Stimulated activated CD4-positive, alpha-beta T cell treated with anti-CD3 and anti-CD28 coated beads, Interleukin-12 subunit alpha, Interleukin-12 subunit beta, amount 100 ng/mL, for 24 hours (primary cell): ENCODE measurements at places on chromosomes 12 and 14.

- DNase-seq = no peak
Observed at GRCh38 chr12:108679106-108679681, 45.5 kb upstream of the SELPLG start.

DNA sequence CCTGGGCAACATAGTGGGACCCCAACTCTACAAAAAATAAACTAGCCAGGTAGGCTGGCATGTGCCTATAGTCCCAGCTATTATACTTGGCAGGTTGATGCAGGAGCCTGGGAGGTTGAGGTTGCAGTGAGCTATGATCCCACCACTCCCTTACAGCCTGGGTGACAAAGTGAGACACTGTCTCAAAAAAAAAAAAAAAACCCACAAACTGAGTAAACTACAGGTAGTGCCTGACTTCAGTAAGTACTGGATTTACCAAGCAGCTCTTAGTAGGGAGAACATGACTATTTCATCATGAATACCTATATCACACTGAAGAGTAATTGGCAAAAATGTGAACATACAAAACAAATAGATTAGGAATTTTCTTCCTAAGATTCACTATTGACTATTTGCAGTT is 32.4 kb upstream of the AP4S1 start:
- no peak for DNase-seq

- no peak for DNase-seq
Observed at GRCh38 chr14:105470350-105471296, 4.0 kb upstream of the CRIP2 start.

DNA sequence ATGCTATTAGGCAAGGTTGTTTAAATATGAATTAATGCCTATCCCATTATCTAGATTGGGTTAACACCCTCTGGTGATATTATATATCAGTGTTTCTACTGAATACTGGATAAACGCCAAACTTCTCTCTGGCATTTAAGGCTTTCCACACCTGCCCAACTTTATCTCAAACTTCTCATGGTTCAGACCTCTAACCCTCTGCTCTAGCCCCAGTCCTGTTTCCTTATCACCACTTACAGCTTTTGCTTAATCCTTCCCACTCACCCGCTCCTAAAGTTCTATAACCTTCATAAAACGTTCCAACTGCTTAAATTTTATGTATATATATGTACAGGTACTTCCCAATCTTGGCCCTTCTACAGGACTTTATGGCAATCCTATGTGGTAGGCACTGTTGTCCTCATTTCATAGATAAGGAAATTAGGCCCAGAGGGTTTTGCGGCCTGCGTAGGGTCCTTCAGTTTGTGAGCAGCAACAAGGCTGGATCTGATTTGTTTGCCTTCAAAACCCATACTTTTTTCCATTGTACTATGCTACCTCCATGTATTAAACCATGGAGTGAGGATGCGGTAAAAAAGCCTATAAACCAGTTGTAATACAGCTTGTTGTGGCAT is 1.2 kb downstream of the LPCAT3 start:
- no peak for DNase-seq

- no peak for DNase-seq
Observed at GRCh38 chr14:36905272-36905888, 243.7 kb downstream of the PAX9 start.

DNA sequence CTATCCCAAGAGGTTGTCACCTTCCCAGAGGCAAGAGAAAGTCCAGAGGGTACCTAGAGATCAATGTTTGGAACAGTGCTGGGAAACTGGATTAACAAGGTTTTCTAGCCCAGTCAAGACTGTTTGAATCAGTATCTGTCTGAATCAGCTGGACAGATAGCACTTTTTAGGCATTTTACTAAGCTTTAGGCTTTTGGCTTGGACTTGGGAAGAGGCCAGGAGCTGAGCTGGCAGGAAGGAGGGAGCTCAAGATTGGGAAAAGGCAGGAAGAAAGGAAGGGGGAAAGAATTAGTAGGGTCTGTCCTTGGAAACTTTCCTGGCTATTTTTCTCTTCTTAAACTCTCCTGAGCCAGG is 8.3 kb downstream of the IKZF4 start:
- DNase-seq = no peak

- no peak for DNase-seq
Observed at GRCh38 chr12:98146043-98146442, 369.3 kb upstream of the TMPO start.

DNA sequence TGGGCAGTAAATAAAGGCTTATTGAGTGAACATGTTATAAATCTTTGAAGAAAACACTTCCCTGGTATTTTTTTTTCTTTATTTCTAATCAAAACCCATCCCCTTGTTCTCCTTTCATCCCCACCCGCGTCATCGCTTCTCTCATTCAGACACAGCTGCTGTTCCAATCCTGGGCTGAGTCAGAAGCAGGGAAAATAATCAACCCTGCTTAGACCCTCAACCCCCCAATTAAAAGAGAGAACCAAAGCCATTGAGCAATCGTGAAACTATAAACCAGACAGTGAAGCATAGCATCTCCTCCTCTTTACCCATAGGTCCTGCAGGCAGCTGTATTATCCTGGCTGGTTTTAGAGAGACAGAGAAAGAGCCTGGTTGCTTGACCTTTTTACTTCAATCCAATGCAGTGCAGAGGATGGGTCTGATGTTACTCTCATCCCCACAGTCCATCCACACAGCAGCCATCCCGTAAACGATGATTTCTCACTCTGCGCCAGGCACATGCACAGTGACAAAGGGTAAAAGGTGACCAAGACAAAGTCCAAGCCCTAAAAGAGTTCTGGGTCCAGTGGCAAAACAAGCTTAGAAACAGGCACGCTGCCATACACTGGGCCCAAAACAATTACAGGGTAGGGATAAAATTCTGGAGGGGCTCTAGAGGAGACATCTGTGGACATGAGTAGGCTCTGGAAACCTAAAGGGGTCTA is 238.3 kb downstream of the GALC start:
- DNase-seq = no peak

DNA sequence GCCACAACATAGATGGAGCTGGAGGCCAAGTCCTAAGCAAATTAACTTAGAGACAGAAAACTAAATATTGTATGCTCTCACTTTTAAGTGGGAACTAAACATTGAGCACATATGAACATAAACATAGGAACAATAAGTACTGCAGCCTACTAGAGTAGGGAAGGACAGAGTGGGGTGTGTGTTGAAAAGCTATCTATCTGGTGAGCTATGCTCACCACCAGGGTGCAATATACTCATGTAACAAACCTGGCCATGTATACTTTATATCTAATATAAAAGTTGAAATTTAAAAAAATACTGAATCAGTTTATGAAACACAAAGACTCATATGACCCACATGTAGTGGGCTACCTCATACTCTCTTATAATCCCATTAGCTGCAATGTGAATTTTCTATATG is 1305.0 kb downstream of the LRFN5 start:
- no peak for DNase-seq

DNA sequence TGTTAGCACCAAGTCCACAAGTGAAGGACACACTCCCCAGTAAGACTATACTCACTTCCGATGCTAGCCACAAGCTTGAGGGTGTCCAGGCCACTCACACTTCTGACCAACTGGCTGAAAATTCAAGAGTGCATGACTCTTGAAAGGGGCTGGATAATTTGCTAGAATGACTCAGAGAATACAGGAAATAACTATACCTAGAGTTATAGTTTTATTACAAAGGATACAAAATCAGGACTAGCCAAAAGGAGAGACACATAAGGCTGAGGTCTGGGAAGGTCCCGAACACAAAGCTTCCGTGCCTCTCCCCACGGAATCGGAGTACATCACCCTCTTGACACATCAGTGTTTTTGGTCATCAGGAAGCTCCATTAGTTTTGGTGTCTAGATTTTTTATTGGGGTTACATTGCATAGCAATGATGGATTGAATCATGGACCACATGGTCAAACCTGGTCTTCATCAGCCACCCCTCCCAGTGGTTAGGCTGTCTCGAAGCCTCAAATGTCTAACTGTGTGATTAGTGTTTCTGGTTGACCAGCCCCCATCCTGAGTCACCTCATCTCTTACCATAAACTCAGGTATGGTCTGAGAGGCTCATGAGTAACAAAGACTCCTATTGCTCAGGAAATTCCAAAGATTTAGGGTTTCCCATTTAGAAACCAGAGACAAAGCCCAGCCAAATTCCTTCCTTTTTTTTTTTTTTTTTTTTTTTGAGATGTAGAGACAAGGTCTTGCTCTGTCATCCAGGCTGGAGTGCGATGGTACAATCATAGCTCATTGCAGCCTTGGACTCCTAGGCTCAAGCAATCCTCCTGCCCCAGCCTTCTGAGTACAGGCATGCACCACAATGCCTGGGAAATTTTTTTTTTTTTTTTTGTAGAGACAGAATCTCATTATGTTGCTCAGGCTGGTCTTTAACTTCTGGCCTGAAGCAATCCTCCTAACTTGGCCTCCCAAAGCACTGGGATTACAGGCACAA is 472.0 kb upstream of the TBX3 start:
- DNase-seq = no peak

DNA sequence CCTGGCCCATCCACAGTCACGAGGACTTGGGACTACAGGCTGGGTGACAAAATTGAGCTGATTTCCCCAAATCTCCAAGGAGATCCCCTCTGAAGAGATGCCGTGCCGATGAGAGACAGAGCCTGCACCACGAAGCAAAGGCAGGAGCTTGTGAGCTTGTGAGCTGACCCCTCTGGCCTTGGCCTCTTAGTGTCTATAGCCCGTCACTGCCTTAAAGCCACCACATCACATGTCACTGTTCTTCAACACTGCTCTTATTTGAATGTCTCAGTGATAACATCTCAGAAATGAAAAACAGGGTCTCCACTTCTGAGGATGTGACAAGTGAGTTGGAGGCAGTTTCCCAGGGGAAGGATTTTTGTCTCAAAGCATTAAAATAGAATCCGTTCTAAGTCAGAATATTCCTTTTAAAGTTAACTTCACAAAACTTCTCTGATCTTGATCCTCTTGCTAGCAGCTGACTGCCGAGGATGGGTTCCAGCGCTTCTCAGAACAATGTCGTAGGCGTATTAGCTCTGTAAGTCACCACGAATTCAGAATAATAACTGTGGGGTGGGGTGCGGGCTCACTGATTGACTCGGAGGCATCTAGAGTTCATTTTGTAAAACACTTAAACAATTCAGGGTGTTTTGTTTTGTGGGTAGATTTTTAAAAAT is 37.5 kb downstream of the CHST11 start:
- DNase-seq = peak; percentile 66

- no peak for DNase-seq
Observed at GRCh38 chr12:105945880-105946279, 192.9 kb downstream of the NUAK1 start.

DNA sequence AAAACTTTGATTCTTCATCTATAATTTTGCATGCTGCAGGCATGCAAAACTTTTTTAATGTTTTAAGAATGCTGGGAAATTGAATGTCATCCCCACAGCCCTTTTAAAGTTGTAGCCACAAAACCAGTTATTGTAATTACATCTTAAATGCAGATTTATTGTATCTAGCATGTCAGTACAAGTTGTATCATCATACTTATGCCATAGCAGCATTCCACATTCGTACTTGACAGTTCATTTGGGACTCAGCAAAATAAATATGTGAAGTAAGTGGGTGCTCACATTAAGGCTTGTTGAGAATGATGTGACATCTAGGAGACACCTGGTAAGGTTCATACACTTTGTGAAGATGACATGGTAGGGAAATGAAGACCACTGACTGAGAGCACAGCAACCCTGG is 44.0 kb upstream of the GZMB start:
- no peak for DNase-seq

- DNase-seq = no peak
Observed at GRCh38 chr12:132710043-132710404, 618 bp upstream of the PGAM5 start.

DNA sequence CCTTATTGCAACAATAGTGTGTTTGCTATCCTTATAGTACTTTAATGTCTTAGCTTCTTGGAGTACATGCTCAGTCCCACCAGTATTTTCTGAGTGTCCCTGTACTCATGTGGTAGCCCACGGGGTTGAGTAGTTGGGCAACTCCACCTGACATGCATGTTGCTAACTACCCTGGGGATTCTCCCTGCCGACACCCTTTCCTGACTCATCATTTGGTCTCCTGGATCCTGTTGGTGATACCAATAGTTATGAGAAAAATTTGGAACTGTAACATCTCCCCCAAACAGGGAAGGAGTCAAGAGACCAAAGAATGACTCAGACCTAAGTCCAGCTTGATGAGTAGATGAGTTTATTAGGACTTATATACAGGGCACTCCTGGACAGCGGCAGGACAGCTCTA is 101.6 kb downstream of the BRMS1L start:
- no peak for DNase-seq

- peak; percentile 53 for DNase-seq
Observed at GRCh38 chr14:103057372-103058163, at the start of gene CDC42BPB. Gene CDC42BPB (minus strand): TSS chr14:103057549. CDS start chr14:103057173, 376 bp downstream.

DNA sequence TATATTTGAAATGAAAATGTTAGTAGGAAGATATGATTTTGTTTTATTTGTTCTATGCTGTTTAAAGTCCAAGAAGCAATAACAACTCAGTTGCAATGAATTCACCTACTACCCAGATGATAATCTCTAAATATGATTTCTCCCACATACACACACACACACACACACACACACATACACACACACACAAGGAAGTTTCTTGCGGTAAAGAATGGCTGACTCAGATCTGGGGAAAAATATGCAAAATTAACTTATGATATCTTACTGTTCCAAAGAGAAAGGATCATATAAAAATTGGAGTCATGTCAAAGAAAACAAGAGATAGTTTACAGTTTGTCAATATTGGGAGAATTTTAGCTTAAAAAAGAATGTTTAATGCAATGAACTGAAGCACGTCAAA is 456.7 kb downstream of the SLC16A7 start:
- DNase-seq = no peak

- DNase-seq = no peak
Observed at GRCh38 chr12:15074351-15074750, 101.5 kb downstream of the PDE6H start.

DNA sequence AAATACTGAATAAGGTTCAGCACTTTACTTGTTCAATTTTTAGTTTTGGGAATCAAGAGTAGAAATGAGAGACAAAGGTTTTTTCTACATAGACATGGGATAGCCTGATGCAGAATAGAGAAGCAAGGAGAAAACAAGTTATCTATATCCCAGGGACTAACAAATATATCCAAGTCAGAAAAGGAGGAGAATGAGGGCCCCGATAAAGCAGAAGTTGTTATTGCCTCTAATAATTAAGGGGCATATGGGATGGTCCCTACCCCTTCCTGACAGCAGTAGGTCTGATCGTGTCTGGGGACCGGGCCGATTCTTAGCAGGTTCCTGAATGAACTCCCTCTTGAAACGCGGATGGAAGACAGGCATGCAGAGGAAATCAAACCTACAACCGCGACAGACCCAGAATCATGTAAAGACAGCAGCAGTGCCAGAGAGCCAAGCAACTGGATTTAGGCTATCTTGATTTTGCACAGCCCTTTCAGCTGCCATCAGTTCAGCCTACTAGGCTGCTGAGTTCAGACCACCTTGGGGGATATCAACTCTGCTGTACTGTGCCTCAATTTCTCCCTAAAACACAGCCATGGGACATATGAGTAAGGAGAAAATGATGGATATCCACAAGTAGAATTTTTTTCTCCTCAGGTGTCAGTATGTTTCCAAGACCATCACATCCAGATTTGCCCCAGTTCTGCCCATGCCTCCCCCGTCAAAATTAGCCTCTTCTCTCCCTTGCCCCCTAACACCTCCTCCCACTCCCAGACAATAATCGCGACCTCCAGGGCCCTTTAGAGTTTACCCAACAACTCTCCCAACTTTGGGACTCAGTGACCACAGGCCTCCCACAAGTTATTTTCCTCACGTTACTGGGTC is 706 bp downstream of the PRMT5 start:
- DNase-seq = no peak

- DNase-seq = no peak
Observed at GRCh38 chr14:31941487-31941886, 135.6 kb upstream of the ARHGAP5 start.

- DNase-seq = no peak
Observed at GRCh38 chr14:78253986-78254385, 83.8 kb downstream of the NRXN3 start.
